CD4-positive, alpha-beta T cell treated with Interleukin-6 for 4 hours (primary cell): ENCODE measurements at places on chromosomes 2 and 18.
A peak's percentile ranks its signal among the peaks of the same experiment; 100 is the strongest.

GRCh38 chr18:77201506-77201905, 48.1 kb upstream of the GALR1 start:
- DNase-seq: no peak

GRCh38 chr2:229749779-229750178, 35.4 kb upstream of the DNER start:
- DNase-seq: no peak

GRCh38 chr18:32770054-32770665, 2.7 kb downstream of the KLHL14 start:
- DNase-seq: no peak

DNA sequence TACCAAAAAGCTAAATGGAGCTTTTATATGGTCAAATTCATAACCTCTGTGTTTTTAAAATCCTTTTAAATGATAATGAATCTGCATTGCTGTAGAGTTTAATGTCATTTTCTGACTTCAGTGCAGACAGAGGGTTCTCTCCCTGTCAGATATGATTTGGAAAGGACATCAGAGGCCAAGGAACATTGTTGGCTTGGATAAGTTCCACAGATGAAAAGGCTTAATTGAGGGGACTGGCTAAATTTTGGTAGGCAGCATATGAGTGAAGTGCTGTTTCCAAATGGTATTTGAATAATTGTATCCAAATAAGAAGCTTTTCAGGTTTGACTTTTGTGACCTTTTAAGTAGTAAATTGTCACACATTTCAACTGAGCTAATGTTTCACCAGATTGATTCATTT, 124.6 kb upstream of the KCNH7 start:
- no peak for DNase-seq

DNA sequence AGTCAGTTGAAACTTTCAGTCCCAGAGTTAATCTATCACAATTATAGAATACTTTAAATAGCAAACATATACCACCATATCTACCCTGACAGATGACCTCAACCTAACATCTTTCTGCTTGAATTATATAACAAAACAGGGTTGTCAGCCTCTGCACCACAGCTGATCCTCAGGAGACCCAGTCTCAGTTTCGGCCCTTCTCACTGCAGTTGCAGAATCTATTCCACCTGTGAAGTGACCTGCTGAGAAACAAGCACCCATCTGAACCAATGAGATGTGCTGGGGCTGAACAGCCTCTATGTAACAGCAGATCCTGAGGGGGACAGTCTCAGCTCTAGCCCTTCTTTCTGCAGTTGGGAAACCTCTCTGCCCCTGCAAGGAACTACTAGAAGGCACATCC, 567.6 kb downstream of the KCNJ3 start:
- DNase-seq: no peak

GRCh38 chr18:75132931-75133525, 75.9 kb downstream of the PTGR3 start:
- DNase-seq: no peak

DNA sequence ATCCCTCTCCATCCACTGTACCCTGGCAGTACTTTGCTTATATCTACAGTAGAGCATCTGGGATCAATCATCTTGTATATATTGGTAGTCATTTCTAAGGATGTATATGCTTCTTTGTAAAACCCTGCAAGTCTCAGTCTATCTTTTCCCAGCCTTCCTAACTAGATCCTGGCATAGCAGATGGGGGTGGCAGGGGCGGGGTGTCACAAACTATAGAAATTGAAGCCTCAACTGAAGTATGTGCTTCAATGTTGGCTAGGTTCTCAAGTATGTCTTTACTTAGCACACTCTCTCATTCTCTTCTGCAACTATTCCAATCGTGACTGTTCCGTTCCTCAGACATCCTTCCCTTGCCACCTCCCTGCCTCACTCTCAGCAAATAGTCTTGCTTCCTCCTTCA, 30.1 kb upstream of the AGPS start:
- no peak for DNase-seq

DNA sequence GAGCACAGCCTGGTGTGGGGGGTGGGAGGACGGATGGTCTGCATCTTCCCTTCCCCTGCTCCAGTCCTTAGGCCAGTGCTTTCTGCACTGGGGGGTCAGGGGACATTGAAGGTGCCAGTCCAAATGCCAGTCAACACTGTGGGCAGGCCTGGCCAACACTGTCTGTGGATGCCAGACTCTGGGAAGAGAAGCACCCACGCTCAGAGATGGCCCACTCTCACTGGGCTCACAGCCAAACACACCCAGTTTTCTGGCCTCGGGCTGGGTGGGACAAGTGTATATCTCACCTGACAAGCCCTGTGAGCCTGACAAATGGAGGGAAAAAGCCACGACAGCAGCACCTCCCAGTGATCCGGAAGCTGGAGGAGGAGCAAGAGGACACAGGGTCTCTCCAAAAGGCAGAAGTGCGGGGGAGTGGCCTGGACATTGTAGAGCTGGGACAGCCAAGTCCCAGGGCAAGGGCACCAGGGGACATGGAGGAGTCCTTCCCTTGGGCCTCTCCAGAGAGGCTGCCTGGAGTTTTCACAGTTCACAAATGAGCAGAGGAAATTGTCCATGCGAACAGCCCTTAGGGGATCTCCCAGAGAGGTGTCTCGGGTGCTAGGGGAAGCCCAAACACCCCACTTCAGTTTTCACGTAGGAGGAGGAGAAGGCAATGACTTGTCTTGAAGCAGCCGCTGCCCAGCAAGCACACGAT, 79.3 kb downstream of the SDC1 start:
- DNase-seq: no peak

DNA sequence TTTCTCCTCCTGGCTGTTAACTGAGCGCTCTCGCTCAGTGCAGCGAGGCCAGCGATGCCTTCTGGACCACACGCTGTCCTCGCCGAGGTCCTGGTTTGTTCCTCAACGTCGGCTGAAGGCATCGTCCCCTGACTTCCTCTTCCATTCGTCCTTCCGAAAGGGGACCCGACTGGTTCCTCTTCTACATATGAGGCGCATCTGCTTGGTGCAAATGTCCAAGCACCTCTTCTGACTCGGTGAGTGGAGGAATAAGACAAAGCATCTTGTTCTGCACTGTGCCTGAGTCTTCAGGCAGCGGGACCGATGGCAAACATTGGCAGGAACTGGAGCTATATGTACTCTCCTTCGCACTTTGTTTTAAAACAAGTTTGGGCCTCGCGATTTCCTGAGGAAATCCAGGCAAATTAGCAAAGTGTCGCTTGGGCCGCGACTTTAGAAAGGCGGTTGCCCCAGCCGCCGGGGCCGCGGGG, 621 bp upstream of the KCNS3 start:
- no peak for DNase-seq

DNA sequence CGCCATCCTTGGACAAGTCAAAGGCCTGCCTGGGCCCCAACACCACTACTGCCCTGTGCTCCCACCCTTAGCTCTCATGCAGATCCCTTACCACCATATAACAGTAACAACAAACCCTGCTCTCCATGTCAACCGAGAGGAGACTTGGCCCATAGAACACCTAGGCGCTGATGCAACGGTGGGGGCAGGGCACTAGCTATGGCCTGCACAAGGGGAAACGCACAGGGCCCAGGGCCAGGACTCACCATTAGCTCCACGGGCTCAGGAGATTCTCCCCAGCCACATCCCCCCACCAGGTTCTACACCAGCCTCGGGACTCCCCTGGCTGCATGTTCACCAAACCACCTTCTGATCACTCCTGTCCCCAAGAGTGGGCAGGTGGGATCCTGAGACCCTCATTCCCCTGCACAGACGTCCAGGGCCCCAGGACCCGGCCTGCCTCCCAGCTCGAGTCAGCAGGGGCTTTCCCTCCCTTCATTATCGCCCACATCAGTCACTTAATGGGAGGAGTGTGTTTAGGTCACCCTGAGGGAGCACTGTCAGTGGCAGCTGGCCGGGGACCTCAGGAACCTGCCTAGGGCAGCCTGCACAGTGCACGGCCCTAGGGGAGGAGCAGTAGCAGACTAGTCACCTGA, 29.3 kb downstream of the ANKMY1 start:
- no peak for DNase-seq

DNA sequence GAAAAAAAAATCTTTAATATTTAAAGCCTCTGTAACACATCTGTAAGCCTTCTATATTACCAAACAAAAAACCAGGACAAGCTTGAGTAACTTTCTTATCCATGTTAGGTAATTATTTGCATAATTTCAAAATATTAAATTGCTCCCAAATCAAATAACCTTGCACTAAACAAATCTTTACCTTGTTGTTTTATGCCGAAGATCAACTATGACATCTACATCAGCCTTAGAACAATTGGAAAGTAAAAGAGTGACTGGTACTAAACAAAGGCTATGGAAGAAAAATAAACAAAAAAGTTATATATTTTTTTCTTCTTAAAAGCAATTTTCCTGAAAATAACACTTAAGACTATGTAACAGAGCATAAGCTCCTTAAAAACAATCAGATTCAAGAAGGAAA, 71.2 kb upstream of the SLC25A52 start:
- DNase-seq: no peak

DNA sequence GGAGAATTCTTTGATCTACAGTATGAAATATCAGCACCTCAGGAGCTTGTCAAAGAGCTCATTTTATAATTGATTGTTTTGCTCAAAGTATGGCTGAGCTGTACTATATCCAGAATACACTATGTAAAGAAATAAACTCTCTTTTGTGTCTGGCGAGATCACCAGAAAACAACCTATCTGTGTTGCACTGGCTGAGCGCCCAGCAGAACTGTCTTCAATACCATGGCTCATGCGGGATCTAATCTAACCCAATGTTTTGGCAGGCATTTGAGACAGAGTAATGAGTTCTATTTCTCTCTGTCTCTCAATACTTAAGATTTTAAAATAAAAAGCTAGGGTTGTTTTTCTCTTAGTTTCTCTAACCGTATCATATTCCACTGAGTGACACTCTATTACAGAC, 192.4 kb downstream of the L3MBTL4 start:
- no peak for DNase-seq

- no peak for DNase-seq
Observed at GRCh38 chr2:119809339-119810048, 49.8 kb downstream of the PTPN4 start.

DNA sequence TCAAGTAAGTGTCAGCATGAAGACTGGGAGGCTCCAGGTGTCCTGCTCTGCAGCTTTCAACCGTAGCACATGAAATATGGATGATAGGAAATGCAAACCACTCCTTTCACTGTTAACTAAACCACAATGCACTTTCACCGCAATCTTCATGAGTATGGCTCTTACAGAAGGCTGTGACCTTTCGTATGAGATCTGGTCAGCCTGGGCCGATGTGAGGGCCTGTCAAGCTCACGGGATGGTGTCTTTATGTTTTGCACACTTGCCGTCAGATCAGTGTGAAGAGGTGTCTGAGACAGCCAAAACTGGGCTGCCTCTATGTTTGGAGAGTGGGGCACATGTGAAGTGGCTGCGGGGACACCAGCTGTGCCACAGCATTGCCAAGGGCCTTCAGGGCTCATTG, 62.8 kb upstream of the AFF3 start:
- no peak for DNase-seq

DNA sequence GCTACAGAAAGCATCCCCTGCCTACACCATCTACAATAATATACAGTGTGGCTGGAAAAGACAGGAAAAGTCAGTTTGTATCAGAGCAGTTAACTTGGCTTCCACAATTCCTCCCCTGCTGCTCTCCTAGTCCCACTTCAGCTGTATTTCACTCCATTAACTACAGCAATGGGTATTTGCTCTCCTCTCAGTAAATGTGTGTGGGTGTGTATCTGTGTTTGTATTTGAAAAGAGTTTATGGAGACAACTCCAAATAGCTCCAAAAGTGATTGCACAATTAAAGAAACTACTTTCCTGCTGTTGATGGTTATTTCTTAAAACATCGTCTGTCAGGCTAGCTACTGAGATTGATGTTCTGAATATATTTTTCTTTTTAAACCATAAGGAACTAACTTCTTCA, 333.7 kb upstream of the FIGN start:
- DNase-seq: no peak

- no peak for DNase-seq
Observed at GRCh38 chr2:121694398-121695170, 42.1 kb downstream of the NIFK start.

- peak; percentile 15 for DNase-seq
Observed at GRCh38 chr2:20106746-20107145, 55.3 kb upstream of the LAPTM4A start.

- no peak for DNase-seq
Observed at GRCh38 chr2:96608469-96609455, 29.4 kb downstream of the KANSL3 start.

GRCh38 chr2:108571286-108571685, 37.0 kb downstream of the LIMS1 start:
- no peak for DNase-seq

GRCh38 chr2:102622646-102623045, 3.3 kb downstream of the SLC9A2 start:
- no peak for DNase-seq

GRCh38 chr2:240747256-240747655, 55.6 kb downstream of the AQP12A start:
- no peak for DNase-seq

GRCh38 chr18:12975488-12975887, 15.7 kb upstream of the CEP192 start:
- no peak for DNase-seq

DNA sequence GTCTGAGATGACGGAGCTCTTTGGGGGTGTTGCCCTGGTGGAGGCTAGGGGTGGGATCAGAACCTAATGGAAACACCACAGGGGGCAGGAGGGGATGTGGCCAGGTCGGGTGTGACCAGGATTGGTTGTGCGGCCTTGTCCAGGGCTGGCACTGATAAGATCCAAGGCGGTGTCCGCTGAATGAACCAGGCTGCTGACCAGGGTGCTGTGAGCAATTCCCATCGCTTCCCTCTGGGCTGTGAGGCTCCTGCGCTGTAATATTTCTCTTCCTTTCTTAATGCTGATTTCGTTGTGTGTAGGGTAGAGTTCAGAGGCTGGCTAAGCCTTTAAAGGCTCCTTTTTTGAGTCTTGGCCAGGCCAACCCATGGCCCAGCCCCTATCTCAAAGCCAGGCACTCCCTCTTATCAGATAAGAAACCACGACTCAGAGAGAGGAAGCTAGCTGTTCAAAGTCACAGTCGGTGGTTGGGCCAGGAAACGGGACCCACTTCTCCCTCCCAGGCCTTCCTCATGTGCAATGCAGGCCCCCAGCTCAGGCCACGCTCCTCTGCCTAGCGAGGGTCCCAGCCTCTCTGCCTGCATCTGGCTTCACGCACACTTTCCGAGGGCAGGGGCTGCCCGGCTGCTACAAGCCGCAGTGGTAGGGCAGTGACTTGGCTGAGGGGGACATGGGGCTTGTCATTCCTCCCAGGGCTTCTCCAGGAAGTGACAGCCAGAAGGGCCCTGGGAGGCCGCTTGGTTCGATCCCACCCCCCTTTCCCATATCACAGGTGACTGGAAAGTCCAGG, 26.0 kb upstream of the FOSL2 start:
- peak; percentile 69 for DNase-seq

- peak; percentile 40 for DNase-seq
Observed at GRCh38 chr2:218010140-218010983, 7.6 kb upstream of the TNS1 start.

- DNase-seq: no peak
Observed at GRCh38 chr2:127003070-127003800, 103.7 kb downstream of the BIN1 start.

- DNase-seq: no peak
Observed at GRCh38 chr18:13180614-13181375, 37.8 kb upstream of the LDLRAD4 start.
